ENCODE measurements at places on chromosomes 12 and 14.

DNA sequence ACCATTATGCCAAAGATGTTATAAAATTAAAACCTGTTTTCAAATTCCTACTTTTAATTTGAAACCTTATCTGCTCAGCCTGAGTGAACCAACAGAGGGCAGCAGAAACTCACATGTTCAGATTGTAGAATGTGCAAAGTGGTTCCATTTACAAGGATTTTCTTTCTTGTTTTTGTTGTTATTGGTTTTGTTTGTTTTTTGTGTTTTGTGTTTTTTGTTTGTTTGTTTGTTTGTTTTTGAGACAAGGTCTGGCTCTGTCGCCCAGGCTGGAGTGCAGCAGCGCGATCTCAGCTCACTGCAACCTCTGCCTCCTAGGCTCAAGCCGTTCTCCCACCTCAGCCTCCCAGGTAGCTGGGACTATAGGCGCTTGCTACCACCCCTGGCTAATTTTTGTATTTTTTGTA lies 22.8 kb upstream of the GARIN2 start:
- DNase-seq: peak; percentile 51
- no peaks in the 10 kb centered on the region for H3K4me1 ChIP-seq
- no peaks in the 10 kb centered on the region for H3K36me3 ChIP-seq

DNA sequence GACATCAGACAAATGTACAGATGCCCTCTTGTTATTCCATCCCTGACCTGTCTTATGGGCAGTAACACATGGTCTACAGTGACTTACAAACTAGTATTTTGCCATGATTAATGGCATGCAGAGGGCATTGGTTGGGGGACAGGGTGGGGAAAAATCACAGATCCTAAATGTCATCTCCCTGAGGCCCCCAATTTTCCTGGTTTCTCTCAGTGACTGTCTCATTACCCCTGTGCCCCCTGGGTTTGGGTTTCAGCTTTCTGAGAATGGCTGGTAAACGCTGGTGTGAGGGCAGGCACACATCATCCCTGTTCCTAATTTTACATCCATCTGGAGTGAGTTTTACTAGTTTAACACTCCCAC lies 10.1 kb downstream of the KRT76 start:
- H3K27ac ChIP-seq: no peak overlapping the region
- no peak overlapping the region for H3K4me3 ChIP-seq
- peaks cover 10% of the 10 kb centered on the region for H3K27me3 ChIP-seq
- no peaks in the 10 kb centered on the region for H3K4me1 ChIP-seq

DNA sequence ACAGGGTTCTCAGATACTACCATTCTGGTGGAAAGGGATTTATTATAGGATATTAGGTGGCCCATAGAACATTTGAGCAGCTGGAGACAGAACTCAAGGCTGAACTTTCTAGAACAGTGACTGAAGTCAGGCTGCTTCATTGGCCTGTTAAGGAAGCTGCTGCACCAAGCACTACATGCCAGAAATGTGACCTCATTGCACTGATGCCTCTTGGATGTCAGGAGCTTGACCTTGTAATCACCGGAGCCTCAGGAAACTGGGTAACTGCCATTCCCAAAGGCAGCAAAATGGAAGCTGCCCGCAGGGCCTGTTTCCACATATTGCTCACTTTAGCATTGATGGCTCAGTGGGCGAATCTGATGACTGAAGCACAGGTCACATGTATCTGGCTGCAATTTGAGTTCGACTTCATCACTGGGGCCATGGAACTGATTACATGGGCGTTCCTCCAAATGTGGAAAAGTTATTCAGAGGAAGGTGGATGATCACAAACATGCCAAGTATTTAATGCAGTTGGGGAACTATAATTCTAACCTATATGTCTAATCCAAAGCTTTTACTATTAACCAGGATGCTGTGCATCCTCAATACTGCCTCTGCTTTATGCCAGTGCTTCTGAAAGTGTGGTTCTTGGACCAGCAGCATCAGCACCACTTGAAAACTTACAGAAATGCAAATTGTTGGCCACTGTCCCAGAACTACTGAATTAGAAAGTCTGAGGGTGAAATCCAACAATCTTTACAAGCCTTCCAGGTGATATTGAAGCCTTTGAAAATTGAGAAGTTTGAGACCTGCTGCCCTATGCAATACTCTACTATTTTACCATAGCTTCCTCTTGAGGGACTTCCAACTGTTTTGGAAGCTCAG lies 337.2 kb upstream of the NAV3 start:
- H3K27ac ChIP-seq: no peak overlapping the region
- no peaks in the 10 kb centered on the region for H3K4me1 ChIP-seq
- no peaks in the 10 kb centered on the region for H3K36me3 ChIP-seq
- H3K27me3 ChIP-seq: no peaks in the 10 kb centered on the region
- DNase-seq: no peak

DNA sequence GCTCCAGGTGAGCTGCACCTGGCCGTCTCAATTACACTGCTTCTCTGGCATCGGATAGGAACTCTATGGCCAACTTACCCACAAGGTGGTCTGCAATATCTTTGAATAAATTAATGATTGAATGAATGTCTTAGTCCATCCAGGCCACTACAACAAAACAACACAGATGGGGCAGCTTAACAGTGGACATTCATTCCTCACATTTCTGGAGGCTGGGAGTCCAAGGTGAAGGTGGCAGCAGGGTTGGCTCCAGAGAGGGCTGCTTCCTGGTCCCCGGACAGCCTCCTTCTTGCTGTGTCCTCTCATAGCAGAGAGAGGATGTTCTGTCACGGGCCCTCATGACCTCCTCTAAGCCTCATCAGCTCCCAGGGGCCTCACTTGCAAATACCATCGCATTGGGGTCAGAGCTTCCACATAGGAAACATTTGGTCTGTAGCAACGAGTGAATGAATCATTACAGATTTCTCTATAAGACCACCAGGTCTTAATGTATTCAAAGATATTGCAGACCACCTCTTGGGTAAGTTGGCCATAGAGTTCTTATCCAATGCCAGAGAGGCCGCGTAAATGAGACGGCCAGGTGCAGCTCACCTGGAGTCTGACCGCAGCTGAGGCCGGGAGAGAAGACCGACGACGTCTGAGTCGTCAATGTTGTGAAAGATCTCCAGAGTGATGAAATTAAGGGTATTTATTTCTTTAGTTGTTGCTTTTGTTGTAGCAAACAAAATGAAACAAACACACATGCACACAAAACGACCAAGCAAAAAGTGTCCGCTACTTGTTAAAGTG lies 182.7 kb upstream of the C14orf180 start:
- H3K27me3 ChIP-seq: no peaks in the 10 kb centered on the region
- peaks cover 7% of the 10 kb centered on the region for H3K4me1 ChIP-seq
- no peak overlapping the region for H3K4me3 ChIP-seq
- DNase-seq: no peak

GRCh38 chr14:58659061-58659460 lies 21.3 kb downstream of the DACT1 start:
- no peak overlapping the region for H3K27ac ChIP-seq
- no peaks in the 10 kb centered on the region for H3K27me3 ChIP-seq
- peaks cover 12% of the 10 kb centered on the region for H3K4me1 ChIP-seq
- H3K4me3 ChIP-seq: no peak overlapping the region

DNA sequence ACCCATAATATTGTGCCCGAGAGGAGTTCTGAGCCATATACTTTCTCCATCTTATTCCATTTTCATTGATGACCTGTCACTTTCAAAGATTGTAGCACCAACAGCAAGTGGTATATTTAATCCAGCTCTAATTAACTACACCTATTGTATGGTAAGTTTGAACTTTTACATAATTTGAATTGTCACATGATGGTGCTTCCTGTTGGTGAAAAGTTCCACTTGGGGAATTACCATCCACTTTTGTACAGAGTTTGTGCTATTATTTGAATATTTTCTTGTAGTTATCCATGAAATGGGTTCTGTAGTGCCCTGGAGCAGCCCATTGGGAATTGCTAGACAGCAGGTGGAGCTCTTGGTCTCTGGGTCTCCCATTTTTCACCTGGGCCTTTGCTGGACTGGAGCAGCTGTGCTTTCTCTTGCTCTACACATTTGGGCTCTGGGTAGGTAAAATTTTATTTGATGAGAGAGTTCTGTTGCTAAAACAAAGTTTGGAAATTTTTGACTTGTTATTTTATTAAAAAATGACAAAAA lies 3.0 kb downstream of the SMCO3 start:
- no peaks in the 10 kb centered on the region for H3K27me3 ChIP-seq
- no peak overlapping the region for H3K4me3 ChIP-seq
- no peaks in the 10 kb centered on the region for H3K4me1 ChIP-seq
- no peaks in the 10 kb centered on the region for H3K36me3 ChIP-seq
- H3K27ac ChIP-seq: no peak overlapping the region

GRCh38 chr12:109949089-109949488 lies 47.1 kb downstream of the GIT2 start:
- H3K27ac ChIP-seq: peak overlapping the region; percentile 48
- H3K4me1 ChIP-seq: peaks cover 27% of the 10 kb centered on the region
- DNase-seq: peak; percentile 68
- H3K27me3 ChIP-seq: no peaks in the 10 kb centered on the region

DNA sequence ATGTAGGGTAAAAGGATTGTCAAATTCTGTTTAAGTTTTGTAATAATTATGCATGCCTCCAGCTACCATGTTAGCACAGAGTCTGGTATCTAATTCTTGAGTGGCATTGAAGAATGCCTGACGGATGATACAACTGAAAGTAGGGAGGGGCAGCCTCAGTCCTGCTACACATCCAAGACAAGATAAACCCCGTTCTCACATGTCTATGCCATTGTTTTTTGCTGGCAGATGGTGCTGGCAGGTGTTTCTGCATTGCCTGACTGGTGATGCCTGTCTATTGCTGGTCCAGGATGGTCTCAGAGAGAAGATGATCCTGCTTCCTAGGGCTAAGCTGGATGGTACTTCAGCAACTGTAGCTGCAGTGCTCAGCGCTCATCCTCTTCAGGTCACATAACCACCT lies 245.8 kb upstream of the NAV3 start:
- peaks cover 8% of the 10 kb centered on the region for H3K4me1 ChIP-seq
- H3K36me3 ChIP-seq: no peaks in the 10 kb centered on the region
- no peak for DNase-seq
- no peak overlapping the region for H3K4me3 ChIP-seq

DNA sequence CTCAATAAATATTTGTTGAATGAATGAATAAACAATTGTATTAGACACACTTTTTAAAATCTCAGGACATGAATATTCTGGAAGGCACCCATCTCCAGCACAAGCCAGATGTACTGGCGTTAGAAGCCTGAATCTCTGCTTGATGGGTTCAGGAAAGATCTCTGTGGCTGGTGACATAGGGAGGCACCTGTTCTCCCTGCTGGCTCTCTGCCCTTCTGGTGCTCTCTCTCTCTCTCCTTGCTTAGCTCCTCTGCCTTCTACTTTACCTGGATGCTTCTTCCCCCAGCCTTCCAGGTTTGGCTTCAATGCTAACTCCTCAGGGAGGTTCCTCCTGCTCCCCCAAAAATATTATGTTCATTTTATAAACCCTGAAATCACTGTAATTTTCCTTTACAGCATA lies 1.5 kb downstream of the CYP46A1 start:
- no peaks in the 10 kb centered on the region for H3K36me3 ChIP-seq
- DNase-seq: peak; percentile 1
- H3K27me3 ChIP-seq: peaks cover 3% of the 10 kb centered on the region
- H3K4me1 ChIP-seq: peaks cover 7% of the 10 kb centered on the region

GRCh38 chr14:104247336-104248202 lies 109.2 kb downstream of the KIF26A start:
- H3K36me3 ChIP-seq: no peaks in the 10 kb centered on the region
- no peaks in the 10 kb centered on the region for H3K27me3 ChIP-seq
- peaks cover 8% of the 10 kb centered on the region for H3K4me1 ChIP-seq
- DNase-seq: no peak
